ENCODE measurements at places on chromosomes 5 and 9.

- H3K27me3 ChIP-seq: peaks cover 18% of the 10 kb centered on the region
- DNase-seq: no peak
- no peaks in the 10 kb centered on the region for H3K36me3 ChIP-seq
- H3K4me3 ChIP-seq: no peak overlapping the region
- no peaks in the 10 kb centered on the region for H3K4me1 ChIP-seq
These were observed 26.9 kb downstream of the TICAM2 start for GRCh38 chr5:115575167-115576070.

GRCh38 chr9:111438541-111439235 lies 45.5 kb downstream of the ECPAS start:
- no peak overlapping the region for H3K27ac ChIP-seq
- no peak overlapping the region for H3K4me3 ChIP-seq
- H3K4me1 ChIP-seq: no peaks in the 10 kb centered on the region

DNA sequence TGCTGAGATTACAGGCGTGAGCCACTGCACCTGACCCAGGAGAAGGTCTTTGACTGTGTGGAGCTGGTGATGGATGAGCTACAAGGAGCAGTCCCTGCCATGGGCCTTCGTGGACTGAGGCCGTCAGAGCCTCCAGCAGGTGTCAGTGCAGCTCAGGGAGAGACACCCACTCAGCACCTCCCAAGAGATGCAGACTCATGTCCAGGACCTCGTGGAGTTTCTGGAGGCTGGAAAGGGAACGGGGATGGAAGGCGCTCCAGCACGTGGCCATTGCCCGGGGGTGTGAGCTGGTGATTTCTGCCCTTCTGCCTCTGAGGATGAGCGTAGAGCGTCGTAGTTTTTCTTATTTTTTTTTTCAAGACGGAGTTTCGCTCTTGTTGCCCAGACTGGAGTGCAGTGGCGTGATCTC lies 9.5 kb downstream of the TOR4A start:
- DNase-seq: peak; percentile 54
- no peak overlapping the region for H3K27ac ChIP-seq
- H3K27me3 ChIP-seq: peaks cover 7% of the 10 kb centered on the region
- peaks cover 2% of the 10 kb centered on the region for H3K36me3 ChIP-seq
- peaks cover 9% of the 10 kb centered on the region for H3K4me1 ChIP-seq

GRCh38 chr5:176736931-176737745 lies 73.2 kb upstream of the UNC5A start:
- DNase-seq: no peak
- no peak overlapping the region for H3K4me3 ChIP-seq
- no peaks in the 10 kb centered on the region for H3K36me3 ChIP-seq
